Cortex of kidney (tissue), 1 donor: ENCODE measurements at places on chromosomes 12 and 14.

- no peak for DNase-seq
Measured at GRCh38 chr12:113548467-113548866, 76.8 kb upstream of the LHX5 start.

DNA sequence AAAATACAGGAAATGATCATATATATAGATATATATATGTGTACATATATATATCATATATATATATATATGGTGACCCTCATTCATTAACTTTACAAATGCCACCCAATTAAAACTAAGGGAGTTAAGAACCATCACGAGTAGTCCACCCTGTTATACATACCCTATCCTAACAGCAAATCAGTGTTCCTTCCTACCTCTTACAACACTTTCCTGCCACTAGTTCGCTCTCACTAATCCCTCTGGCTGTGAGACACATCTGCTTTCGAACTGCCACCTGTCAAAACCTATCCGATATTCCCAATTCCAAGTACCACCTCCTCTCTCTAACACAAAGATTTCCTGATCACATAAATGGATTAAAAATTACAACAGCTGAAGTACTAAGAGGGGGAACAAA lies 100.5 kb downstream of the EEA1 start:
- DNase-seq, result no peak

DNA sequence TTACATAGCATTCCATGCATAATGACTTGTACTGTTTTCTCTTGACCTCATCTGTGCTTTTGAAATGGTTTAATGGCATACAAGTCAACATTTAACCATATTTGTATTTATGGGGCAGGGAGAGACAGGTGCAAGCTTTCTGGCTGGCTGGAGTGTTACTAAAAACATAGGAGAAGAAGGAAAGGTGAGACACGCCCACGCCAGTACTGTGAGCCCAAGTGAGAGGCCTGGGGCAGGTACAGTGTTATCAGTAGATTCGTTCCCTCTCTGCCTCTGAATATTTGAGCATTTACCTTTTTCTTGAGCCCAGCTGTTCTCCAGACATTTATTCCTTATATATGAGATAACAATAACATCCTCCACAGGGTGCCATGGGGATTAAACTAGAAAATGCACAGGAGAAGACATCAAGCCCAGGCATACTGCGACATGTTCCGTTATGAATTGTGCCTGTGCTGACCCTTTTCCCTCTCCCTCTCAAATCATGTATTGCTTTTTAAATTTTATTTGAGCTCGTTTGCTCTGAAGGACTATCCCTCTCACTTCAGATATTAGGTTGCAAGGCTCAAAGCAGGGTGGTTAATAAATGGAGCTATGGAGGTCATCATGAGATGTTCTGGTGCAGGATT lies 34.6 kb upstream of the TUBA1C start:
- no peak for DNase-seq

GRCh38 chr12:76183459-76184186 lies 99.1 kb upstream of the NAP1L1 start:
- no peak for DNase-seq

DNA sequence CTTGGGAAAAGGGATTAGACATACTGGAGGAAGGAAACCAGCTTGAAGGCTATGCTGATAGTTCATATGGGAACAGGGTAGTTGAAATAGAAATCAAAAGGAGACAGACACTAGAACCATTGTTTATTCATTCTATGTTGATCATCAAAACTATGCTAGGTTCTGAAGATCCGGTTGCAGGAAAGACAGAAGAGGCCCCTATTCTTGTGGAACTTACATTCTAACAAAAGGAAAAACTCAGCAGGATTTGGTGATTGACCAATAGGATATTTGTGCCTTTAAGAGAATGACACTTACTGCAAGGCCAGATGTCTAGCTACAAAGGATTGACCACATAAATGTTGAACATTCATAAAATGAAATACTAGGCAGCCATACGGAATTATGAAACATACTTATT lies 179.2 kb downstream of the AKAP6 start:
- DNase-seq, result no peak

- no peak for DNase-seq
Measured at GRCh38 chr12:57435293-57435692, 709 bp downstream of the INHBC start.

- no peak for DNase-seq
Measured at GRCh38 chr12:104063712-104064030, 660 bp upstream of the HCFC2 start.

- no peak for DNase-seq
Measured at GRCh38 chr12:105033851-105034250, 47.7 kb downstream of the NOPCHAP1 start.

DNA sequence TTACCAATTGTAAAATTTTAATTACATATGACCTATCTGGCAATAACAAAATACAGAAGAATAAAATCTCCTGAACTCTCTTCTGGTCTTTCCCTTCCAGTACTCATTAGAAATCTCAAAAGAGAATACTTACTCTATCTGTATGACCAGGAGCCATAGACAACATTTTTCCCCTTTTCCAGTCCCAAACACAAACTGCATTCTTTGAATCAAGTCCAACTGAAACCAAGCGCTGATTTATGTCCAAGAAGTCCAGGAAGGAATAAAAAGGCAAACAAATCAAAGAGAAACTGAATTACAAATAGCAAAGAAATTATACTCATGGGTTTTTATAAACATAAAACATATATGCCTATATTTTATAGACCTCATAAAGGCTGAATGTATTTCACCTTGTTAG lies 46.7 kb downstream of the EML5 start:
- DNase-seq, result no peak

DNA sequence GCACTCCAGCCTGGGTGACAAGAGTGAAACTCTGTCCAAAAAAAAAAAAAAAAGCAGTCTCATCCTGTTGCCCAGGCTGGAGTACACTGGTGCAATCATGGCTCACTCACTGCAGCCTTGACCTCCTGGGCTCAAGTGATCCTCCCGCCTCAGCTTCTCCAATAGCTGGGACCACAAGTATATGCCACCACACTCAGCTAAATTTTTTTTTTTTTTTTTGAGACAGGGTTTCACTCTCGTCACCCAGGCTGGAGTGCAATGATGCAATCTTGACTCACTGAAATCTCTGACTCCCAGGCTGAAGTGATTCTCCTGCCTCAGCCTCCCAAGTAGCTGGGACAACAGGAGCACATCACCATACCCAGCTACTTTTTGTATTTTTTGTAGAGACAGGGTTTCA lies 5.2 kb upstream of the CNPY2 start:
- no peak for DNase-seq

- DNase-seq, result no peak
Measured at GRCh38 chr12:111448266-111448830, 42.6 kb downstream of the SH2B3 start.

- no peak for DNase-seq
Measured at GRCh38 chr12:130634866-130635265, 81.2 kb downstream of the RIMBP2 start.

DNA sequence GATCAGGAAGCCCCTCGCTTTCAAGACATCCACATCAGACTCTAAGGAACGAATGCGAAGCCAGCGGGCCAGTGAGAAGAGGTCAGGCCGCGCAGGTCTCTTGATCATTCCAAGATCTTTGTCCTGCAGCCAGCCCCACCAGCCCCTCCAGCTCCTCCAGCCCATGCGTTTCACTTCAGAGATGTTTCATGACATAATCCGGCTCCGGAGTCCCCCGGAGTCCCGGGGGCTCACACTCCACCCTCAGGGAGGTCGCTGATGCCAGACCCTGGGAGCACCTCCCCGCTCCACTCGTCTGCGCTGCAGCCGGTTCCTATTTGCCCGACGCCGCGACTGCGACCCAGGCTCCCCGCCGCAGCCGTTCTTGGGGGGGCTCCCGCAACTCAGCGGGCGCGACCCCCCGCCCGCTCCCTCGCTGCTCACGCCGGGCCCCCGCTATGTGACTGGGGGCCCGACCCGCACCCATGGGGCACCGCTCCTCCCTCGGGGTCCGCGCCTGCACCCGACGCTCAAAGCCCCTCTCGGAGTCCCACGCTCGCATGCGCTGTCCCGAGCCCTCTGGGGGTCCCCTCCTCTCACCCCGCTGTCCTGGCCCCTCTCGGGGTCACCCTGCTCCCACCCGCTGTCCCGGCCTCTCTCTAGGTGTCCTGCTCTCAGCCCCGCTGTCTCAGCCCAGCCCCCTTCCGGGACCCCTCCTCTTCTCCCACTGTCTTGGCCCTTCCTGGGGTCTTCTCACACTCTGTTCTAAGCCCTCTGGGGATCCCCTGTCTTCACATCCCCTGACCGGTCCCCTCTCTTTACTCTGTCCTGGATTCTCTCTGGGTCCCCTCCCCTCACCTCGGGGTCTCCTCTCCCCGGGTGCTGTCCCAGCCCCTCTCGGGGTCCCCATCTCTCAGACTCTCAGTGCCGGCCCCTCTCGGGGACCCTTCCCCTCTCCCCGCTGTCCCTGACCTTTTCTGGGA lies 1.1 kb downstream of the TAOK3 start:
- DNase-seq, result no peak

DNA sequence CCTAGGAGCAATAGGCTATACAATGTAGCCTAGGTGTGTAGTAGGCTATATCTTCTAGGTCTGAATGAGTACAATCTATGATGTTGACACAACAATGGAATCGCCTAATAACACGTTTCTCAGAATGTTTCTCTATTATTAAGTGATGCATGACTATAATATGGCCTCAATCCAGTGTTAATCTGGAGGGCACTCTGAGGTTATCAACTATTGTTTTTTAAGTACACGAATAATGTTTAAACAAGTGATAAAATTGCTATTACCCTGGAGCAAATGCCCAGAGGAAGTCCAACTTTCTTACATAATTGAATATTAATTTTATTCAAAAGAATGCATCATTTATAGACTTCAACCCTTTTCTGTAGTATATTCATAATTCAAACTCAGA lies 16.4 kb upstream of the CNIH1 start:
- no peak for DNase-seq

DNA sequence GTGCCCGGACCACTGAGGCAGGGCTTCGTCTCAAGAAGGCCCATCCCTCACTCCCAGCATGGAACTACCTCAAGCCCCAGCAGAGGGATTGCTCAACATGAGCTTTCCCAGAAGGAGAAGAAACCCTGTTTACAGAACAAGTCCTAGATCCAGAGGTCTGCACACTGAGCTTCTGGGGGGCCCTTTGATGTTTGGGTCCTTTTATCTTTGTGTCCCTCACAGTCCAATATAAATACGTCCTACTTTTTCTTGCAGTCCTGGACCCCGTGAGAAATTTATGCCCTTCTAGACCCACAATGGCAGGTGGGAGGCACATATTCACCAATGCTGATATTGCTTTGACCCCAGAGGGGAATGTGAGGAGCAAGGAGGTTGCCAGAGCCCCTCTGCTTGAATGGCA lies 54.4 kb downstream of the SMUG1 start:
- DNase-seq, result no peak

DNA sequence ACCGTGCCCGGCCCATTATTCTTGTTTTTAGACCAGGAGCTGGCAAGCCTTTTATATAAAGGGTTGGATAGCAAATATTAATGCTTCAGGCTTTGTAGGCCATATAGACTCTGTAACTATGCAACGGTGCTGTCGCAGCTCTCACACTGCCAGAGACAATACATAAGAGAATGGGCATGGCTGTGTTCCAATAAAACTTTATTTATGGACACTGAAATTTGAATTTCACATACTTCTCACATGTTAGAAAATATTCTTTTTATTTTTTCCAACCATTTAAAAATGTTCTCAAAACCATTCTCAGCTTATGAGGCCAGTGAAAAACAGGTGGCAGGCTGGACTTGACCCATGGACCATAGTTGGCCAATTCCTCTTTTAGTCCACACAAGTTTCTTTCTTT lies 13.0 kb upstream of the CDK2AP1 start:
- no peak for DNase-seq

DNA sequence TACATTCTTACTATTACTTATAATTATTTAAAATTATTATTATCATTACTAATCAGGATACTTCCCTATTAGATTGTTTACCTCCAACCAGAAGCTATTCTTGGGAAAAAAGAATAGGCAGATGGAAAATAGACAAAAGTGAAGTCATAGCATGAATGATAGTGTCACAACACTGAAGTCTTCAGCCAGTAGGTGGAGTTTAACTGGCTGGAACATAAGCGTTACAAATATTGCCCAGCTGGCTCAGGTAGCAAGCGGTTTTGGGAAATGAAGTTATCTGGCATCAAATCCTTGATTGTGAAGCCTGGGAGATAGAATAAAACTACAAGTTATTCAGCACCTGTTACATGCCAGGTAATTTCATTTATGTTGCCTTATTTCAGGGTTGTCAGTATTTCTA lies 762.9 kb downstream of the C12orf50 start:
- no peak for DNase-seq

DNA sequence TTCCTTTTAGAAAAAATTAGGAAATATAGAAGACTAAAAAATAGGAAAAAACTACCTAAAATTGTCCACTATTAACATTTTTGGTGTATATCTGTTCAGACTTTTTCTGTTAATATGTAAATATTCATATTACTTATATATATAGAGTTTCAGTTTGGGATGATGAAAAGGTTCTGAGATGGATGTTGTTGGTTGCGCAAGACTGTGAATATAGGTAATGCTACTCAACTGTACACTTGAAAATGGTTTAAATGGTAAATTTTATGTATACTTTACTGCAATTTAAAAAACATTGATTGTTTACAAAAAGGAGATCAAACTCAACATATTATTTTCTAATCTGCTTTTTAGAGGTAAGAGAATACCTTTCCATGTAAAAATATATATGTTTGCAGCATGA lies 200.9 kb downstream of the RAD51B start:
- no peak for DNase-seq

- no peak for DNase-seq
Measured at GRCh38 chr12:131111446-131111845, 157.7 kb downstream of the ADGRD1 start.

DNA sequence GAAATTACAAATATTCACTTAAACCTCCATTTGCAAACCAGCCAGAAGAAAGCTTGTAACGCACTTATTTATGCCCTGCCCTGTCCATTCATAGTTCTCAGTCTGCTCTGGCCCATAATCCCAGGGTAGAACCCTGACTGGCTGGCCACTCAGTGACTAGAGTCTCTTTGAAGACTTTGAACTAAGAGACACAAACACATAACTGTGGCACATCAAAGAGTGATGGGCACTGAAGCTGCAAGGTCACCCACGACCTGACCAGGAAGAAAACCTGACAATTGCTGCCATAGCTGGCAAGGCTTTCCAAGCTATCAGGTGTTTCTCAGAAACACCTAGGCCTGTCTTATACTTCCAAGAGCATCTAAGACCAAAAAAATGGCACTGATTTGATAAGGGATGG lies 28.7 kb downstream of the SLC41A2 start:
- no peak for DNase-seq

DNA sequence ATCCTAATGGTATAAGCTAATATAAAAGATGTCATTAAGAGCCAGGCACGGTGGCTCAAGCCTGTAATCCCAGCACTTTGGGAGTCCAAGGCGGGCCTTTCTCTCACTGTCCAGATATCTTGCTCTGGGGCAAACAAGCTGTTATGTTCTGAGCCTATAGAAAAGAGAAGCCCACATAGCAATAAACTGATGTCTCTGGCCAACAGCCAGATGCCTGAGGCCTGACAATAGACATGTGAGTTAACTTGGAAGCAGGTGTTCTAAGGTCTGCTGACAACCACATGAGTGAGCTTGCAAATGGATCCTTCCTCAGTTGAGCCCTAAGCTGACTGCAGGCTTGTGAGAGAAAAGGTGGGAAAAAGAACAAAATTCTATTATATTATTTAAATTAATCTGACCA lies 25.0 kb downstream of the YAF2 start:
- DNase-seq, result no peak
